ENCODE measurements at places on chromosomes 7 and 10. TPM values are rescaled to one million over a fixed set of nuclear protein-coding genes. Genes with fewer than 3 reads are reported as not detected.

DNA sequence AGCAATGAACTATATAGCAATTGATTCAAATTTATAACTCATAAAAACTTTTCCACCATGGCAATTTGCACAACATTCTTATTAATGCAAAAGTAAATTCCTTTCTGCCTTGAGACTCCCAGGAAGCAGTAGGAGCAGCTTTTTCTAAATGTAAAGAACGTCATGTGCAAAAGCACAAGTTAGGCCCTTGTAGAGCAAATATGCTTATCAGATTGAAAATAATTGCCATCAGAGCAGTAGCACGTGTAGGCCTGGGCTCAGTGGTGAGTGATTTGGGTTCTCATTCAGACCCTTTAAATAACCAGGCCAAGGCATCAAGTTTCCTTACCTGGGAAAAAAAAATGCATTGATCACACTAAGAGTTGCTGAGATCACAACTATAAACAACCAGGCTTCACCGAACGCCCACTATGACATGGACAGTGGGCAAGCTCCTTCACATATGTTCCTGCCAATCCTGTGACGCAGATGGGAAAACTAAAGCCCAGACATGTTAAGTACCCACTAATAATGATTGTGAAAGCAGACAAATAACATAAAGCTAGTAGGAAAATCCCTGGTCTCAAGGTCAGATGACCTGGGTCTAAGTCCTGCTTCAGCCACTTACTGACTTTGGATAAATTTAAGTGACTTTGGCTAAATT is 22.1 kb upstream of the SAR1A start:
- H3K4me3 ChIP-seq = no peak overlapping the region
- peaks cover 3% of the 10 kb centered on the region for H3K27me3 ChIP-seq
- DNase-seq = no peak
- H3K27ac ChIP-seq = no peak overlapping the region
- peaks cover 3% of the 10 kb centered on the region for H3K4me1 ChIP-seq

- H3K4me3 ChIP-seq = no peak overlapping the region
- peak overlapping the region; percentile 81 for H3K27ac ChIP-seq
- H3K4me1 ChIP-seq = peaks cover 13% of the 10 kb centered on the region
- no peaks in the 10 kb centered on the region for H3K27me3 ChIP-seq
- peaks cover 13% of the 10 kb centered on the region for H3K36me3 ChIP-seq
Measured at GRCh38 chr10:12228851-12229250, 32.9 kb downstream of the CDC123 start.

The CCDC3 gene
- total RNA-seq = 13.8 TPM

DNA sequence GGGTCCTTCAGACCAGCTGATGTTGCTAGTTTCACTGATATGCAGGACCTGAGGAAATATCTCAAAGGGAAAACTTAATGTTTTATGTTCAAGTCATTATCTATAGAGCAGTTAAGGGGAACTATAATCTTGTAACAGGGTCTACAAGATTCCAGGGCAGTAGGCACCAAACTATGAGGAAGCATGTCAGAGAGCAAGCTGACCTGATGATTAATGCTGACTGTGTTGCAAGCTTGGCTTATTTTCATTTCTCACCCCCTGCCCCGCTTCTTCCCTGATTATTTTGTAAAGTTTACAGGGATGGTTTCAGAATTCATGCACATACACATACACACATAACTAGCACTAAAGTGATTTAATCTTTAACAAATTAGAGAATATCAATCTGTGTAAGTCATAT is 84.3 kb upstream of the CACNA2D1 start:
- H3K4me3 ChIP-seq = no peak overlapping the region
- H3K36me3 ChIP-seq = peaks cover 4% of the 10 kb centered on the region
- H3K27ac ChIP-seq = no peak overlapping the region
- no peak for DNase-seq
- peaks cover 3% of the 10 kb centered on the region for H3K4me1 ChIP-seq
- H3K27me3 ChIP-seq = no peaks in the 10 kb centered on the region

Data from glutamatergic neuron (in vitro differentiated cells).